ENCODE measurements at places on chromosomes 5 and 9.

GRCh38 chr9:125243792-125244260, 2.7 kb upstream of the HSPA5 start:
- DNase-seq: no peak

GRCh38 chr5:35133186-35133585, 85.4 kb upstream of the AGXT2 start:
- DNase-seq: no peak

DNA sequence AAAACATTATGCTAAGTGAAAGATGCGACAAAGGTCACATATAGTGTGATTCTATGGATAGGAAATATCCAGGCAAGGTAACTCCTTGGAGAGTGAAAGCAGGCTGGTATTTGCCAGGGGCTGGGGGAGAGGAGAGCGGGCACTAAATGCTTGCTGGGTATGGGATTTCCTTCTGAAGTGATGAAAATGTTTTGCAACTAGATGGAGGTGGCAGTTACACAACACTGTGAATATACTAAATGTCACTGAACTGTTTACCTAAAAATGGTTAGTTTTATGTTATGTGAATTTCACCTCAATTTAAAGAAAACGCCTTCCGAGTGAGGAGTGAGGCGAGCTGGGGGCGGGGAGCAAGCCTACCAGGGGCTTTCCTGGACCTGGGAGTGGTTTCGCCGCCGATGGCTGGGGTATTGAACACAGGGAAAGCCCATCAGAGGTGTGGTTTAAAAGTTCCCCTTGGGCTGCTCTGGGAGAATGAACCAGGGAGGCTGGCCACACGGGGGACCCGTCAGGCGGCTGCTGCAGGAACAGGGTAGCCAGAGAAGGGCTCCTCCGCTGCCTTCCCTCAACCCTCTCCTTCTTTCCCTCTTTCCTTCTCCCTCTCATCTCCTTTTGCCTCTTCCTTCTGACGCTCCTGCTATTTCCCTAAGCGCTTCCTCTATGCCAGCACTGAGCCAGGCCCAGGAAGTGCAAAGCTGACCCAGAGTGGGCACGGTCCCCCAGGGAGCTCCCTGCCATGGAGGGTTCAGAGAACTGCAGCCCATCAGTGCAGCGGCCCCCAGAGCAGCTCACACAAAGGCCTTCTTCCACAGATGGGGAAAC, 4.9 kb downstream of the AKNA start:
- DNase-seq: peak; percentile 59

DNA sequence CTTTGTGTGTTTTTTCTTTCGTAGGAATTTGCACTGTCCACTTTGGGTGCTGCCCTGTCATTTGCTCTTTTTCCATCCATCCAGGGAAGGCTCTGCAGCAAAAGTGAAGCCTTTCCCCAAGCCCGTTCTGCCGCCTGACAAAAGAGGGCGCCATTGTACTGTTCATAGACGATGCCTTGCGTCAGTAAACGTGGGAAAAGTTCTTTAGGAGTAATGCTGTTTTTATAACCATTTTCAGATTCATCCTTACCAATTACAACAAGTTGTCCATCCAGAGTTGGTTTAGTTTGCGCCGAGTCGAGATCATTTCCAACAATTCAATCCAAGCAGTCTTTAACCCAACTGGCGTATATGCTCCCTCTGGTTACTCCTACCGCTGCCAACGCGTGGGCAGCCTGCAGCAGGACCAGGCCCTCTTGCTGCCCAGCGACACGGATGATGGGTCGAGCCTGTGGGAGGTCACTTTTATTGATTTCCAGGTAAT, 34.3 kb upstream of the RPS23 start:
- DNase-seq: no peak

GRCh38 chr5:159732220-159732619, 184.1 kb upstream of the ADRA1B start:
- DNase-seq: no peak

DNA sequence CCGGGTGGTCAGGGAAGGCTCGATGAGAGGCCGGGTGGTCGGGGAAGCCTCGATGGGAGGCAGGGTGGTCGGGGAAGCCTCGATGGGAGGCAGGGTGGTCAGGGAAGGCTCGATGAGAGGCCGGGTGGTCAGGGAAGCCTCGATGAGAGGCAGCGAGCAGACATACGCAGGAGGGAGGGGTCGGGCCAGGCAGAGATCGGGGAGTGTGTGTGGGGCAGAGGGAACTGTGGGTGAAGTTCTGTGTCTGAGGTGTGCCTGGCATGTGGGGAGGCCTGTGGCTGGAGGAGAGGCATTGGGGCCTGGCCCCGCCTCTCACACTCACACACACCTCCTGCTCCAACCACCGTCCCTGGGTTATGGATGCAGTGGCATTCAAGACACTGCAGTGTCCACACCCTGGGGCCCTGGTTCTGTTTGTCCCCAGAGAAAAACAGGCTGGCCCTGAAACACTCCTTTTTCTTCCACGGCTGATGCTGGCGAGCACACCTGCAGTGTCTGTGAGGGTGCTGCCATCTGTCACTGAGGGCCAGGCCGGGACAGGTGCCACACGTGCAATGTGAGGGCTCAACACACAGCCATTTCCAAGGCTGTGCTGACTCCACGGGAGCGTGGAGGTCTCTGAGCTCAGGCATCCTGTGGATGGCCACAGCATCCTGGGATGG, 6.5 kb upstream of the PLEKHG4B start:
- no peak for DNase-seq

- no peak for DNase-seq
Measured at GRCh38 chr5:73523861-73524260, 25.6 kb downstream of the BTF3 start.

DNA sequence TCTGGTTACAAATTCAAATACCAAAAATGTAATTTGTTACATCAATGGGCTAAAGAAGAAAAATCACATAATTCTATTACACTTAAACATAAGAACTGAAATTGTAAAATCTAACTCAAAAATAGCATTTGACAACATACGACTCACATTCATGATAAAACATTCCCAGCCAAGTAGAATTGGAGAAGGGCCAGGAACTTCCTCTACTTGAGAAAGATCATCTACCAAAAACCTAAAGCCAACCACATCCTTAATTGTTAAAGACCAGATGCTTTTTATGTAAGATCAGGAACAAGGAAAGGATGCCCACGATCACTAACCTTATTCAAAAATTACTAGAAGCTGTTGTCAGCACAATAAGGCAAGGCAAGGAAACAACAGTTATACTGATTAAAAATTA, 1819.8 kb upstream of the C9orf72 start:
- no peak for DNase-seq

DNA sequence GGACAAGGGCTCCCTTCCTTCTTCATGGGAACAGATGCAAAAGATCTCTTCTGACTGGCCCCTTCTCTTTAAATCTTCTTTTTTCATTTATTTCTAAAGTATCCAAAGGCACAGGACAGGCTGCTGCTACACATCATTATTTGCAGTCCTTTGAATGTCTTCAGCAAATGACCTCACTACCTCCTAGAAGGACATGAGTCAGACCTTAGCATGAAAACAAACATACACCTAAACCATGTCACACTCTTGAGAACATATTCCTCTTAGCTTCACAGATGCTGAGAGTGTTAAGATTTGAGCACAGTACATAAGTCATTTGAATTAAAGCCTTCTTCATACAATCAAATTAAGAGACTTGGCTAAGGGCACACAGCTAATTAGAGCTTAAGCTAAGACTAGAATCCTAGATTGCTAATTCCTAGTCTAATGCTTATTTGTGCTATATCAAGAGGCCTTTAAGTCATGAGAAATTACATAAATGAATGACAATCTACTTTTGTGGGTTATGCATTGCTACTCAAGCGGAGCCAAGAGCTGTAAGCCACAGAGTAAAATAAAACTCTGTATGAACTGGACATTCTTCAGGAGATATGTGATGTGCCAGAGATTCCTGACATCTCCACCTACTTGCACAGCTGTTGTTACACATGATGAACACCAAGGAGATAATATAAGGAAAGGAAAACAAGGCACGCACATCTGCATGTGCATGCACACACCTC, 109.1 kb upstream of the PTGER4 start:
- no peak for DNase-seq

DNA sequence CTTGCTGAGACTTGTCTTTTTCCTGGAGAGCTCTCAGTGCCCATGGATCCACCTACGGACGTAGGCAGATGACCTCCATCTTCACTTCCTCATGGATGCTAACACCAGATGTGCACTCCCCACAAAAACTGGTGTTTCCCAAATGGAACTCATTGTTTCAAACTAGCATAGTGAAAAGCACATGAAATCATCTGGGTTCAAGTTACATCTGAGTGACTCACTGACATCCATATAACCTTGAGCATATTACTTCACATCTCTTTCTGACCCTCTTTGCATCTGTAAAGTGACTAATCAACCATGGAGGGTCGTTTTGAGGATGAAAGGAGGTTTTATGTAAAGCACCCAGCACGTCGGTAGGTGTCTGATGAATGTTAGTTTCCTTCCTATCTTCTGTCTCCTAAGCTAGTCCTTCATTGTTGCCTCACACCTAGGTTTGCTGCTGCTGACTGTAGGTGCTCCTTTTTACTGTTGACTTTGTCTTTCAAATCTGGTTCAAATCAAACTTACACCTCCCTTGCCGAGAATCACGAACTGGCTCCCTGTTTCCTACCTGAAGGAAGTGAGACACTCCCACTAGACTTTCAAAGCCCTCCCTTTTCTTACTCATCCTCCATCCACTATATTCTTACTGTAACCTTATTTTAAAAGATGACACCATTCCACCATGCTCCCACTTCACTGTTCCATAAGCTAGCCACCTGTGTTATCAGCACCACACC, 10.3 kb downstream of the OCLN start:
- no peak for DNase-seq

DNA sequence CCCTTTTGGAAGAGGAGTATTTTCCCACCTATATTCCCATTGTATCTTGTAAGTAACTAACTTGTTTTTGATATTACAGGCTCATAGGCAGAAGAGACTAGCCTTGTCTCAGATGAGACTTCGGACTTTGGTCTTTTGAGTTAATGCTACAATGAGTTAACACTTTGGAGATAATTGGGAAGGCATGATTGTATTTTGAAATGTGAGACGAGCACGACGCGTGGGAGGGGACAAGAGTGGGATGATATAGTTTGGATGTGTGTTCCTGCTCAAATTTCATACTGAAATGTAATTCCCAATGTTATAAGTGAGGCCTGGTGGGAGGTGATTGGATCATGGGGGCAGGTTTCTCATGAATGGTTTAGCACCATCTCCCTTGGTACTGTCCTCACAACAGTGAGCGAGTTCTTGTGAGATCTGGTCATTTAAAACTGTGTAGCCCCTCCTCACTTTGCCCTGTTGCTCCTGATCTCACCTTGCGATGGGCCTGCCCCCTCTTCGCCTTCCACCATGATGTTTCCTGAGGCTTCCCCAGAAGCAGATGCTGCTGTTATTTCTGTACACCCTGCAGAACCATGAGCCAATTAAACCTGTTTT, 721.5 kb upstream of the CTNND2 start:
- no peak for DNase-seq

- DNase-seq: no peak
Measured at GRCh38 chr5:43661102-43661501, 58.1 kb downstream of the NNT start.

GRCh38 chr5:44387921-44388320, 1.3 kb downstream of the FGF10 start:
- DNase-seq: no peak

- no peak for DNase-seq
Measured at GRCh38 chr5:139861889-139862207, 66.2 kb downstream of the PSD2 start.

DNA sequence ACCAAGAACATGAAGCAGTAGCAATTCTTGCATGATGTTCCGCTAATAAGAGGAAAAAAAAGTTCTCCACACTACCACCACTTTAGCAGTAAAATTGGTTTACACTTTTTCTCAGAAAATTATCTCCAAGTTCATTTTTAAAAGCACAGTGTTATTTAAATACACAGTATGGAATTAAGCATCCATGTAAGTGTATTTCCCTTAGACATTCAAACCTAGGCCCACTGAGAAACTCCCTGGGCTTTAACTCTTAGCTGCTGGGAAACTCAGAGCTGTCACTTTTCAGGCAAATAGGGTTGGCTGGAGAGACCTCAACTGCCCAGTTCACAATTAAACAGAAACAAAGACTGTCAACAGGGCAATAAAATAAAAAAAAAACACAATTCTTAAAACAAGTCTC, 2.7 kb downstream of the GNAQ start:
- DNase-seq: no peak

GRCh38 chr9:97793067-97793466, 60.0 kb upstream of the FOXE1 start:
- DNase-seq: no peak

DNA sequence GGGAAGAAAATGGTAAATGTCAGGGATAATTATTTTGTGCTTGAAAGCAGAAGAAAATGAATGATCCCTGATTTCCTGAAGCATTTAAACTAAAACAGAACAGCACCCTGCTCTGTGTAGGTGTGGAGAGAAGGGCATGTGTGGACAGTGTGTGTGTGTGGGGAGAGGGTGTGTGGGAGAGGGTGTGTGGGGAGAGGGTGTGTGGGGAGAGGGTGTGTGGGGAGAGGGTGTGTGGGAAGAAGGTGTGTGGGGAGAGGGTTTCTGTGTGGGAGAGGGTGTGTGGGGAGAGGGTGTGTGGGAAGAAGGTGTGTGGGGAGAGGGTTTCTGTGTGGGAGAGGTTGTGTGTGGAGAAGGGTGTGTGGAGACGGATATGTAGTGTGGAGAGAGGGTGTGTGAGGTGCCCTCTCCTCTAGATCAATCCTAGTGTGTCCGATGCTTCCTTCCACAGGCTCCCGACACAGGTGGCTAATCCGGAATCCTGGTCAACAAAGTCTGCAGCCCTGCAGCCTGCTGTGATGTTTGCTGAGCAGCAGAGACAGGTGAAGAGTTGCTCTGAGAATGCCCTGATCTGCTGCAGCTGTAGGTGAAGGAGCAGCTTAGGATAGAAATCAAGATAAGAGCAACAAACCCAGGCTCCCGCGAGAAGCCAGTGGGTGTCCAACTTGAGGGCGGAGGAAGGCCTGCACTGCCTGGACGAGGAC, 15.5 kb downstream of the IRX4 start:
- DNase-seq: no peak

GRCh38 chr5:71456362-71456743, 902 bp downstream of the BDP1 start:
- no peak for DNase-seq

DNA sequence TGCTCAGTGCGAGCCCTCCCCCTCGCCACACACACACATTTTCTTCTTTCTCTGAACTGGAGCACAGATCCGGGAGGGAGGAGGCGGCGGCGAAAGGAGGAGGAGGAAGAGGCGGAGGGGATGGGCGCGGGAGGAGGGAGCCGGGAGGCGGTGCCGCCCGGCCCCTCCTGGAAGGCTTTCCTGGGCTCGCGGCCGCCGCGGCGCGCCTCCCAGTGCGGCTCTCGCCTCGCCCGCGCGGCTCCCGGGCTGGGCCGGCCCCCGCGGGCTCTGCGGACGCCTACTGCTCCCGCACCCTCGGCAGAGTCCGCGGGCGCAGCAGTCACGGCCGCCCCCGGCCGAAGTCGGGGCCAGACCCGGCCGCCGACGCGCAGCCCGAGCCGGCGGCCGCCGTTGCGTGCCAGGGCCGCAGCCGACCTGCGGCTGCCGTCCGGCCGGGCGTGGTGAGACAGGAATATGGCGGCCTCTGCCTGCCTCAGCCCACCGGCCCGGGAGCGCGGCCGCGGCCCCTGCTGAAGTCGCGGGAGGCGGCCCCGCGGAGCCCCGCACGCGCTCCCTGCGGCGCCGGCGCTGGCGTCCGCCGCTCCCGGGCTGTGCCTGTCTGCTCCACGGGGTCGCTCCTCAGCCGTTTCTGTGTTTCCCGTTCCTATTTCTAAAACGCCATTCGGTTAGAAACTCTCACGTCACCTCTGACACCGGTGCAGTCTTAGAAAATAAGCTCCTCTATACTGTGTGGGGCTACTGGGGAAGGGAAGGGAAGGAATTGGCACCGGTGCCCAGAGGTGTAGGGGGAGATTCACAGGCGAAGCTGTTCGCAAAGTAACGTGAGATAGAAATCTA, 500 bp upstream of the GNAQ start:
- DNase-seq: peak; percentile 63
